ENCODE measurements at places on chromosomes 12 and 14.
A peak's percentile ranks its signal among the peaks of the same experiment; 100 is the strongest.

- DNase-seq: peak; percentile 96
Measured at GRCh38 chr14:64704143-64704742, at the start of gene PLEKHG3. PLEKHG3 (plus strand) TSS chr14:64704424; CDS start chr14:64727632, 23,208 bp downstream.

DNA sequence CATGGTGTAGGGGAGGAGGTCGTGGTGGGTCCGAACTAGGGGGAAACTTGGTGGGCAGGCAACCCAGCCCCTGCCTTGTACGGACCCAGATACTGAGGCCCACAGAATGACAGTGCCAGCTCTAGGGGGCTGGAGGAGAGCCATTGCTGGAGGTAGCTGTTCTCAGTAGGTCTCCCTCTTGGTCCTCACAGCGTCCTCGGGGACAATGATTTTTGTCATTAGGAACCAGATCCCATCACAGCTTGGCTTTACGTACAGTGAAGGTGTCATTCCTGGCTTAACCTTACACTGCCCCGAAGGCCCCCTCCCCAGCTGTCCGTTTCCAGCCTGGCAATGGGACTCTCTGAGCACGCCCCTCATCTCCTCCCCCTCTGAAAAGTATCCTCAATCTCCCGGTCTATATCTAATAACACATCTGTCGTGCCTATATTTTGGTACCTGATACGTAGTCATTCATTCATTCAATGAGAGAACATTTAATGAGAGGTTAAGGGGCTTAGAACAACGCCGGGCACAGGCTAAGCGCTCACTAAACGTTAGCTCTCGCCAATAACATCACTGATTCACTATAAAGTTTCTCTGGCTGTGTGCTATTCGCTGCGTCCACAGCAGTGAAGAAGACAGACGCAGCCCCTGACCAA is 597 bp upstream of the DYNC1H1 start:
- no peak for DNase-seq

- DNase-seq: no peak
Measured at GRCh38 chr12:14607568-14607967, 39.9 kb upstream of the PLBD1 start.

GRCh38 chr12:69464428-69464827 is 5.8 kb upstream of the FRS2 start:
- no peak for DNase-seq

DNA sequence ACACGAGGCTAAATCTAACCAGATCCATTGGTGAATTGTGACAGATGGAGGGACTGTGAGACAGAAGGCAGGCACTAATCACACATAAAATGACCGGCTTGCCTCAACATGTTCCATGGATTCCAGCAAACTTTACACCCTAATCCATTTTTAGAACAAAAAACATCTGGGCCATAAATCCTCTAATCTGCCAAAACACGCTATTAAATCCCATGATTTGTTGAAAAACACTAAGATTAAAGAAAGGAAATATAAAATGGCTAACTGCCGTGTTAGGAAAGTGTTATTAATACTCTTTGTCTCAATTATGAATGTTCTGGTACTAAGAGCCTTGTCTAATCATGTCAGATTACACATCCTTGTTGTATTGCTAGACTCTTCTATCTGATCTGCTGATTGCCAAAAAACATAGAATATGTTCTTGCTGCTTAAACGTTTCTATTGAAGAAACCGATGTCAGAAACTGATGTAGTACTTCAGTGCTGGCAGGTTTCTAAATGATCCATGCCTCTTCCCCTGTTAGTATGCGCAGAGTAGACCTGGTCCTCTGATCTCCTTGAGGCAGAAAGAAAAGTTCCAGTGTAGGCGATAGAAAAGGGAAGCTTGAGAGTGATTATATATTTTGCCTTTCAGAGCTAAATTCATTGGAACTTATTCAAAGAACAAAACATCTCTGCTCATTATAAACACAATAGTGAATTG is 384.9 kb downstream of the SOX5 start:
- DNase-seq: peak; percentile 93

- DNase-seq: no peak
Measured at GRCh38 chr12:53501615-53502181, 615 bp downstream of the TARBP2 start.

DNA sequence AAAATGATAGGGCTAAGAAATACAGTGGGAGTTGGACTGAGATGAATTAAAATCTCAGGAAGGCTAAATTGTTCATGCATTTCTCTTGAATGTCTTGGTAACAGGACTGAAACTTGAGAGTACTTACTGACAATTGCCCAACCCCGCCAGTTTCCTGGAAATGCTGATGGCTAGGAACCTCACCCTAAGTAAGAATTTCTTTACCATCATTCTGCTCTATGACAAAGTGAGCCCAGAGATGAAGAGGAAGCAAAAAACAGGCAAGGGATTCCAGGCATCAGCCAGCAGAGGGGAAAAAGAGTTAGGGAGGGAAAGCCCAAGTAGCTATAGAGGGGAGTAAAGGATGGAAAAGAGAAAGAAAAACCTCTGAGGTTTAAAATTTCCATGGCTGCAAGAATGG is 397.7 kb downstream of the MDGA2 start:
- no peak for DNase-seq

DNA sequence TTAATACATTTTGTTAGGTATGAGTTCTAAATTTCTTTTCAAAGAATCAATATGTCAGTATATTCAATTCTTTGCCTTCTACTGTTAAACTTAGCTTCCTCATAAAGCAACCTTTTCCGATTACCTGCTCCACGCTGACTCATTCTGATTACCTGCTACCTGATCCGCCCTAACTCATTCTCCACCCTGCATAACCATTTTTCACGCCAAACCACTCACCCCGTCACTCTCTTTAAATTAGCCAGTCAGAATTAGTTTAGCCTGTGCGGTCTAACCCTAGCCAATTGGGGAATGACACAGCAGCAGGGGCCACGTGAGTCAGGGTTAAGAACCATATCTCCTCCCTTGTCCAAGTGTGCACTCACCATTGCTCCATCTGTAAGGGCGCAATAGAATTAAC is 72.2 kb upstream of the FICD start:
- DNase-seq: no peak

DNA sequence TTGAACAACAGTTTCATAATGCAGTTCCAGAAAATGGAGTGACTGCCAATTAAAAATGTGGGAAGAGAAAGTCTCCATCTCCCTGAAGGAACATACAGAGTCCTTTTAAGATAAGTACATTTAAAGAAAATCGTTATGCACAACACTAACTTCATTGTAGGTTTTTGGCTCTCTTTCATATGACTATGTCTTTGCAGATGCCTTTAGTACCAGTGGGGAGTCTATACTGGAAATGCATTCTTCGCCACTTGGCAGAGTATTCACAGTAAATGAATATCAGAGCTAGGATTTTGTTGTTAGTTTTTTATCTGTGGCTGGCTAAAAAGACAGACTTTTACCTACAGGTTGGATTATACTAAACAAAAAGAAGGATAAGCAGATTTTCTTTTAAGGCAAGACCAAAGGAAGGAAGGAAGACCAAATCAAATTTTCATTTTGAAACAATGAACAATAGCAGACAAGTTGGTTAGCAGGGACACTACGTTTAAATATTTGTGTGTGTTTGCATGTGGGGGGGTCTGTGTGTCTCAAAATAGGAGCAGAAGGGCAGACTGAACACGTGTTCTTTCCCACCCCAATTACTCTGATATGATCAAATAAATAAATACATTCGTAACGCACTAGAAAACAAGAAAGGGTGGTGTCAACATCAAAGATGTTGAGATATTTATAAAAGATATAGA is 124.5 kb downstream of the BTG1 start:
- peak; percentile 28 for DNase-seq

- peak; percentile 78 for DNase-seq
Measured at GRCh38 chr14:53929871-53930715, 26.5 kb downstream of the BMP4 start.

- peak; percentile 75 for DNase-seq
Measured at GRCh38 chr14:39175445-39176262, 600 bp downstream of the PNN start.

GRCh38 chr12:49294804-49295081 is 204 bp upstream of the PRPH start:
- DNase-seq: no peak

DNA sequence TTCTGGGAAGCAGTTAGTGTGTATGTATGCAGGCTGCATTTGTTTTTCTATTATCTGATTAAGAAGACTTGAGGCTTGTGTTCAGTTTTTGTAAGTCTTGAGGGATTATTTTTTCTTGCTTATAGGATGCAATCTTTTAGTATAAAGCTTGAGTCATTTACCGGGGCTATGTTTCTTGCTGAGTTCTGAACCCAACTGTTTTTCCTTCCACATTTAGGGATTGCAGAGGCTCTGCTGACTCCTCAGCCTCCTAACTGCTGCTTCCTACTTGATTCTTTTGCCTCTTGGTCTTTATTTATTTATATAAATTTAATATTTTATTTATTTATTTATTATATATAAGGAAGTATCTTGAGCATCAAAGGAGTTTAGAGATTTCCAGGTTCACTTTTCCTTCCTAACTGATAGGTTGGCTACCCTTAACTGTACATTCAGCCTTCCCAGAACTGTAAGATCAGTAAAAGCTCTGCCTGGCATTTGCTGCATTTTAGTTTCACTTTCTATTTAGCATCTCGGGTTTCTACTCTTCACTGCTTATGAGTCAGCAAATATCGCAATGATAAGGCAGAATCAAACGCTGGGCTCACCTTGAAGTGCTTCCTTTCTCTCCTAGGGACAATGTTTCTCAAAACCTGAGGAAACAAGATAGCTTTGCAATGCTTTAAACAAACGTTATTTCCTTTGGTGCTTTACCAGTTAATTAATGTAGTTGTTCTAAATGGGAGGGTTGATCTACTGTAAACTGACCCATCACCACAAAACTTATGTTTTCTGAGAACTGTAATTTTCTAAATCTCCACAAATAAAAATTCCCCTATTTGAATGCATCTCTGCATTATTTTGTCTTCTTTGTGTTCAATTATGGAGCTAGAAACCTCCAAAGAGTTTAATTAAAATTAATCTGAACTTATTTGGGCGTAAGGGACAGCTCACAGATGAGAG is 1183.7 kb upstream of the TMEM132C start:
- peak; percentile 26 for DNase-seq

GRCh38 chr12:110564471-110564991 is 18.6 kb downstream of the PPTC7 start:
- peak; percentile 53 for DNase-seq

- DNase-seq: no peak
Measured at GRCh38 chr14:75184492-75184891, 8.1 kb upstream of the TMED10 start.

DNA sequence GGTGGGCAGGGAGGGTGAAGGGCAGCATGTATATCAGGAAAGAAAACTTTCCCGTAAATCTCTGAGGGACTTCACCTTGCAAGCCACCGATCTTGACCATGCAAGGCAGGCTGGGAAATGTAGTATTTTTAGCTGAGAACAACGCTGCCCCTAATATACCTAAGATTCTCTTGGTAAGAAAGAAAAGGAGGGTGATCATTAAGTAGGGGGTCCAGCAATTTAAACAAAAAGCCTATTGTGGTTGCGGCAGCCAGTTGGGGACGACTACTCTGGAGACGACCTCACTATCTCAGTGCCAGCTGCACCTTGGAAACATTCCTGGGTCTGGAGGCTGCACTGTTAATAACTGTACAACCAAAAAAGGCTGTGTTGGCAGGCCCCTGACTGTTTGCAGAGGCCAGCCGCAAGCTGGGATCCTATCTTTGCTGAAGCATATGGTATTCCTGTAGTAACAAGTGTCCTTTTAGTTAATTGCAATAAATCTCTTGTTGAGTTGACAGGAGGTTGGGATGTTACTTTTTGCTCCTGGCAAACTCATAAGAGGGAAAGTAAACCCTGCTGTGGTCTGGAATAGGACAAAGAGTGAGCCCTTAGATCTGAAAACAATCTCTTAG is 6.4 kb downstream of the APOLD1 start:
- peak; percentile 84 for DNase-seq

- DNase-seq: no peak
Measured at GRCh38 chr14:104106471-104106991, 21.0 kb downstream of the ASPG start.

DNA sequence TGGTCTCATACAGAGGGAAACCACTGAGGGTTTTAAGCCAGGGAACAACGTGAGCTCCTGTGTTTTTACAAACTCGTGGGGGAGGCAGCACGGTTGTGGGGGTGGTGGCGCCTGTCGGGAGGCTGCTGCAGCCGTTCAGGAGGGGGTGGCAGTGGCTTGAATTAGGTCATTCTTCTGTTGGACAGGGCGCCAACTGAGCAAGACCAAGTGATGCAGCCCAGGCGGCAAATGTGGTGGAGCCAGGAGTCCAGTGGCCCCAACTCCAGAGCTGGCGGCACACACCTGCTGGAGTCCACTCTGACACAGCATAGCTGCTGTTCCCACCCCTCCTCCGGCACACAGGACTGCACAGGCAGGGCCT is 27.8 kb downstream of the FBRSL1 start:
- no peak for DNase-seq
